Muscle of arm (tissue), 14 donors: ENCODE measurements at places on chromosomes 13 and 19.

DNA sequence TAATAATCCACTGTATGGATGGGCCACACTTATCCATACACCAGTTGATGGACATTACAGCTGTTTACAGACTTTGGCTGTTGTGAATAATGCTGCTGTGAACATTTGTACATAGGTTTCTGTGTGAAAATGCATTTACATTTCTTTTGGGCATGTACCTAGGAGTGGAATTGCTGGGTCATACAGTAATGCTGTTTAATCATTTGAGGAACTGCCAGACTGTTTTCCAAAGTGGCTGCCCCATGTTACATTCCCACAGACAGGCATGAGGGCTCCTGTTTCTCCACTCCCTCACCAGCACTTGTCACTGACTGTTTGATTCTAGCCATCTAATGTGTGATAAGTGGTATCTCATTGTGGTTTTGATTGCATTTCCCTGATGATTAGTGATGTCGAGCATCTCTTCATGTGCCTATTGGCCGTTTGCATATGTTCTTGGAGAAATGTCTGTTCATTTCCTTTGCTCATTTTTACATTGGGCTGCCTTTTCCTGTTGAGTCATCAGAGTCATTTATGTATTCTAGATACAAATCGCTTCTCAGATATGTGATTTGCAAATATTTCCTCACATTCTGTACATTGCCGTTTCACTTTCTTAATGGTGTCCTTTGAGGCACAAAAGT is 12.8 kb downstream of the TMEM255B start:
- no peak for DNase-seq

- DNase-seq, result peak; percentile 30
Measured at GRCh38 chr19:18340990-18341868, 831 bp downstream of the PGPEP1 start.

GRCh38 chr13:44093607-44094564 is 214.2 kb downstream of the LACC1 start:
- DNase-seq, result no peak

DNA sequence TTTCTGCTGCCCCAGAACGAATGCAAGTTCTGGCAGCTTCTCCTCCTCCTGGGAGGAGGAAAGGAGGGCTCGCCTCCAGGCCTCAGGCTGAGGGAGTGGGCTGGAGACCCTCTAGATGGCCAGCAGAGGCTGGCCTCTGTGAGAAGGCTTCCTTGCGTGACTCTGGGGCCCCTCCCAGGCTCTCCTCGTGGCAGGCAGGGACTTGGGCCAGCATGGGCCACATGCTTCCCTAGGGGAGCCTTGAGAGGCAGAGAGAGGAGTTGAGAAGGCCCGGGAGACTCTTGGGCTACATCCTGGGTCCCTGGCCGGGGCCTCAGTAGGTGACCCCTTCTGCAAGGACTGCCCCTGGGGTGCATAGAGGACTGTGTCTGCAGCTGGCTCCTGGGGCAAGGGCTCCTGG is 25.9 kb downstream of the LYL1 start:
- DNase-seq, result no peak

- no peak for DNase-seq
Measured at GRCh38 chr13:57629391-57629804, 2.1 kb upstream of the PCDH17 start.

DNA sequence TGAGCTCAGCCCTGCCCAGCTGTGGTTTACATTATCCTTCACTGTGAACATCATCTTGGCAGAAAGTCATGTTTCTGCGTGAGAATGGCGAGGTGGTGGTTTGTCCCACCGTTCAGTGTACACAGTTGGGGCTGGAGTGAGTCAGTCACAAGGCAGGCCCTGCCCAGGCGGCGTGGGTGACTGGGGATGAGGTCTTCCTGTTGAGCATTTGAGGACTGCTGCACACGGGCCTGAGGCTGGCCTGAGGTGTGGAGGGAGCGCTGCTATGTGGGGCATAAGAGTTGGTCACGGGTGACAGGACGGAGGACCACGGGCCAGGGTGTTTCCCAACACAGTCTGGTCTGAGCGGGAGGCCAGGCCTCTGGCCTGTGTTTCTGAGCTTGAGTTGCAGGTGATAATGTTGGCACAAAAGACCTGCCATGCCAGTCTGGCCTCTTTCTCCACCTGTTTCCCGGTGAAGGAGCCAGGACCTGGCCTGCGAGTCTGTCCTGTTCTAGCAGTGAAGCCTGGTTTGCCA is 13.4 kb upstream of the C19orf33 start:
- DNase-seq, result no peak
